Stimulated activated naive CD8-positive, alpha-beta T cell treated with anti-CD3 and anti-CD28 coated beads, Interleukin-15, Interleukin-2, amounts not matched to agents 100 U/mL and 50 U/mL, for 24 hours (primary cell): ENCODE measurements at places on chromosomes 3 and 15.
A peak's percentile ranks its signal among the peaks of the same experiment; 100 is the strongest.

- DNase-seq: no peak
These were observed 8.6 kb downstream of the OXSR1 start for GRCh38 chr3:38173834-38174418.

DNA sequence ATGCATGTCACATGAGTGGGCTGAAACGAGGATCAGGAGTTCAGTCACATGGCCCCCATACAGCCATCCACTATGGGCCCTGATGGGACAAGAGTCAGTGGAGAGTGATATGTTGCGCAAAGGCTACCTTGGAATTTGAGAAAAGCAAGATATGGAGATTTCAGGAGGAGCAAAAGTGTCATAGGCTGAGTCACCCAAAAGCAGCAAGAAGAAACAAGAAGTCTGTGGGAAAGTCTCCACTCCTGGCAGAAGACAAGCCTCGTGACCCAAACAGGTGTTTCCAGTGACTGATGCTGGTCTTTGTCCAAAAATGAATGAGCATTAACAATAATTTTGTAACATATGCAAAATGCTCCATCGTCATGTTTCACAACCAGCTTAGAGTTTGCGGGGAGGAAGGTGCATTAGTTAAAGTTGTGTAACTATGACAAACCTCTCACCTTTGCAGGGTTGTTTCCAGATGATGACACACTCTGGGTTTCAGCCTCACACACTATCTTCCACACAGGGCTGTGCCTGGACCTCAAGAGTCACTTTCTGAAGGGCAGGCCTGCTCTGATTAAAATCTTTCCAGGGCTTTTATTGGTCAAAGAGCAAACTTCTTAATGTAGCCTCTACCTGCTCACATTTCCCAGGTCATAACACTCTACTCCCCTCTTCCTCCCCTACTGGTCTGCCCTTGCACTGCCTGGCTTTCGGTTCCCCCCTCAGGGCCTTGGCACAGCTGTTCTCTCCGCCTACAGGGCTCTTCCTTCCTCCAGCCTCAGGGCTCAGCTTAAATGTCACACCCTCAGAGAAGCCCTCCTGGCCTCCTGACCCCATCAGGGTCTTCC, 3.9 kb upstream of the DNASE1L3 start:
- DNase-seq: peak; percentile 64

DNA sequence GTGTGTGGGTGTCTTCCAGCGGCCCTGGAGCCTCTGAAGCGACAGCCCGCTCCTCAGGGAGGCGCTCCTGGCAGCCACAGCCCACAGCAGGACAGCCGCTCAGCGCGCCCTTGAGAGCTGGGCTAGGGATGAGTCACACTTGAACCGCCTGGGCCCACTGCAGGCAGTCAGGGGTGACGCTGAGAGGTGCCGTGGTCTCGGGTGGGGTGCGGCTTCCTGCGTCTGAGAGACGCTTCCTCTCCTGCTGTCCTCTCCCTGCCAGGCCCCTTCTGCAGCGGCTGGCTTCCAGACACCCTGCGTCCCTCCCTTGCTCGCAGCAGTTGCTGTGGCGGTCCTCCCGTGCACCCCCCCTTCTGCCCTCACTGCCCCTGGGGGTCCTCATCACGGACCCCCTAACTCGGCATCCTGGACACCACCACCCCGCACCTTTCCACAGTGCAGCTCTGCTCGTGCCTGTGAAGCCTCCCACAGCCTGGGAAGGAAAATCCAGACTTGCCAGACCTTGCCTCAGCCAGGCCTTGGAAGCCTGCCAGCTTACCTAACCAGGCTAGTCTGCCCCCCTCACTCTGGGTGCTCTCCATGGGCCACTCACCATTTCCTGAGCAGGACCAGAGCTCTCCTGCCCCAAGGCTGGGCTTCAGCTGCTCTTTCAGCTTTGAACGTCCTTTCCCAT, 1.1 kb upstream of the SPTBN5 start:
- peak; percentile 77 for DNase-seq

GRCh38 chr3:88440701-88441100, 290.9 kb downstream of the C3orf38 start:
- DNase-seq: no peak
